ENCODE measurements at places on chromosomes 3 and 15. TPM values are rescaled to one million over a fixed set of nuclear protein-coding genes. Genes with fewer than 3 reads are reported as not detected.

The SLC22A14 gene
- total RNA-seq, result not detected

The ZBBX gene
- total RNA-seq, result 0.12 TPM

The CTXN2 gene
- total RNA-seq, result not detected

The SHF gene
- 2.5 TPM for total RNA-seq

The ATP10A gene
- total RNA-seq, result 0.66 TPM

The CLDN11 gene
- 264 TPM for total RNA-seq

The C3orf49 gene
- not detected for total RNA-seq

The CD86 gene
- total RNA-seq, result not detected
